ENCODE measurements at places on chromosomes 6 and 20.
A peak's percentile ranks its signal among the peaks of the same experiment; 100 is the strongest.

DNA sequence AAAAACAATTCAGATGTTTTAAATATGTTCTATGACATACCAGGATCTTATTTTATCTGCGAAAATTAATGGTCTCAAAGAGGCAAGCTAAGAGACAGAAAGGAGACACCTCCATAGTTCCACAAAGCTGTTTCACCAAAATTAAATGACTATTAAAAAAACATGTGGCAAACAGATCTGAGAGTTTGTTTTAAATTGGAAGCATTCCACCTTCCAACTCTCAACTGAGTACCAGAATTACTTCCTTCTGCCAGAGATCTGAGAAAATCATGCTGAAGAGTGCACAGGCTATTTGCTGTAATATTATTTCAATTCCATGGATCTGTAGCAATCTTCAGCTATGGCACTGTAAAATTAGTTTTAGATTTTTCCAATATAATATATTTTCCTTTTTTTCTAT lies 669.5 kb upstream of the MARCKS start:
- DNase-seq, result no peak

GRCh38 chr6:164097551-164098398 lies 683.3 kb downstream of the QKI start:
- peak; percentile 12 for DNase-seq

DNA sequence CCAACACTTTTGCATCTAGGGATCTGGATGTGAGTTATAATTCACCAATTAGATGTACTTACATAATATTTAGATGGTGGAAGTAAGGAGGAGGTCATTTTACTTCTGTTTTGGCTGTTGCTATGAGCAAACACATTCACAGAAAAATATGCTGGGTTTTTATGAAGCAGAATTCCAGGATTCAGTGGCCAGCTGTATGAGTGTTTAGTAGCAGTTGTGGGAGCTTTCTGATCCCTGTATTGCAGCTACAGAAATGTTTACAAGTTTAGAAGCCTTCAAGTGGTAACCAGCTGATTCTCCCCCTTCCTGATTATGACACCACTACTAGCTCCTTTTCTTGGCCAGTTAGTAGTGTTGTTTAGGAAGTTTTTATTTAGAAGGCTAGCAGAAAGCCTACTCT lies 177.0 kb downstream of the TENT5A start:
- no peak for DNase-seq

GRCh38 chr6:90098627-90099026 lies 198.0 kb downstream of the BACH2 start:
- no peak for DNase-seq

- DNase-seq, result peak; percentile 12
Measured at GRCh38 chr6:43698584-43699349, 11.2 kb upstream of the MRPS18A start.

DNA sequence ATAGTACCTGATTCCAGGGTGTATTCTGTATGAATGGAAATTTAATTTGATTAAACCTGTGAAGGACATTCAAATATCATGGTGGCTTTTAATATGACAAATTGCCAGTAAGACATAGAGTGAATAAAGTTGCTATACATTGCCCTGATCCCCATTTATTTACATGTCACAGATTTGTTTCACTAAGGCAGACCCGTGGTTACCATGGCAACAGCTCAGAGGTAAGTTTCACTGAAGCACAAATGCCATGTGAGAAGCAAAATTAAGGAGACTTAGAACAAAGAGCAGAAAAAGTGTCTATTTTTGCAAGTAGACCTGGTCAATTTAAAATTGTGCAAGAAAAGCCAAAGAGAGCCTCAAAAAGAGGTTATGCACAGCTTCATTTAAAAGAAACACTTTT lies 63.7 kb downstream of the PXDC1 start:
- DNase-seq, result no peak

- no peak for DNase-seq
Measured at GRCh38 chr6:37460805-37461204, 27.8 kb downstream of the CMTR1 start.

DNA sequence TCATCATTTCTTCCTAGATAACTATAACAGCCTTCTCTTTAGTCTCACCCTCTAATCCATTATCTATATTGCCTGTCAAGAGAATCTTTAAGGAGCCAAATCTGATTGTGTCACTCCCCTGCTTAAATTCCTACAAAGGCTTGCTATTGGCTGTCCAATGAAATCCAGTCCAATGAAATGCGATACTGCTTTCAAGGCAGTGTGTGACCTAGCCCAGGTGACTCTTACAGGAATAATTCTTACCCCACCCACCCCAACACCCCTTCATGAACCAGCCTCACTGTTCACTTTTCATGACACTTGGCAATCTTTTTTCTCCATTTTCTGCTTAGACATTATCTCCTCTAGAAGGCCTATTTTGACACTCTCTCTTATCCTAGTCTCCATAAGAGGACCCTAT lies 163.3 kb upstream of the MARCKS start:
- DNase-seq, result no peak

DNA sequence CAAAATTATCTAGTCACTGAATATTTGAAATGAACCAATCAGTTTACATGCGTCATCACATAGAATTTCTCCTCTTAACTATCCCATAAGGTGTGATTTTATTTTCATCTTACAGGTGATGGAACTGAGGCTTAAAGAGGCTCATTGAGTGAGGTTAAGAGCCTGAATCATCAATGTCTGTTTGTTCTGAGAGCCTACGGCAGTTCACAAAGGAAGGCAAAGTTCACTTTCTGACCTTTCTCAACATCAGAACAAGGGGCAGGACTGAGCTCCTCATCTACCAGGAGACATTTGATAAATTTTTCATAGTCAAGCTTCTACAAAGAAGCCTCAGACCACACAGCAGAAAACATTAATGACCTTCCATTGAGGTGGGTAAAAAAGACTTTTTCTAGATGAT lies 54.9 kb upstream of the OLIG3 start:
- DNase-seq, result no peak

Data from inflammatory macrophage treated with lipopolysaccharide for 4 hours (primary cell).